ENCODE measurements at places on chromosomes 5 and 9.

- no peak for DNase-seq
Observed at GRCh38 chr5:58451732-58452565, 7.9 kb downstream of the PLK2 start.

DNA sequence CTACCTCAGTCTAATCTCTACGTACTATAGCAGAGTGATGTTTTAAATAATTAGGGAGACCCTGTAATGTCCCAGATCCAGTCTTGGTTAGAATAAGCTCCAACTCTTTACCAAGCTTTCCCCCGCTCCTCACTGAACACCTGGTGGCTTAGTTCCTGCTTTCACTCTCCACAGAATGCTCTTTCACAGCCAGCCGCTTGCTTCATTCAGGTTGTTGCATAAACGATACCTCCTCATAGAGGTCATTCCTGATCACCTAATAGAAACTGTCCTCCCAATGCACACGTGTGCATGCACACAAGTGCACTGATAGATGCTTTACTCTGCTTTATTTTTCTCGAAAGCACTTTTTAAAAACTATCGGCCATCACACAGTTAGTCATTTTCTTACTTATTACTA lies 298.1 kb downstream of the TRPM3 start:
- DNase-seq: no peak

- peak; percentile 30 for DNase-seq
Observed at GRCh38 chr5:154238776-154239481, 48.4 kb downstream of the GALNT10 start.

GRCh38 chr5:91123901-91124300 lies 259.2 kb downstream of the ARRDC3 start:
- no peak for DNase-seq

GRCh38 chr5:28580616-28581015 lies 1542.2 kb upstream of the CDH9 start:
- DNase-seq: no peak

- DNase-seq: no peak
Observed at GRCh38 chr5:160979385-160979784, 127.4 kb upstream of the ATP10B start.

DNA sequence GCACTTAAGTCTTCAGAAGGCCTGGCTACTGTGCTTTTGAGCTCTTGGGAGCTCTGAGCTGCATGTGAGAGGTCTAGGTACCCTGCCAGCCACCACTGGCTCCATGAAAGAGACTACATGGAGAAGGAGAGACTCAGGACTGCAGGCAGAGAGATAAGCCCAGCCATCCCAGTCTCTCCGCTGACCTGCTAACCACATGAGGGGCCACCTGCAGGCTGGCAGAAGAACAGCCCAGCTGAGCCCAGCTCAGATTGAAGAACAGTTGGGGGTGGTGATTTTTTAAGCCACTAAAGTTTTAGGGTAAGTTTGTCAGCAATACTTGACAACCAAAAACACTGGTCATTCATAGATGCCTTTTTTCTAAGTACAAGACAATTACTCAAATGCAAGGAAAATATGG lies 205.0 kb upstream of the PRDM9 start:
- no peak for DNase-seq

GRCh38 chr9:108813951-108814601 lies 41.7 kb downstream of the ACTL7B start:
- DNase-seq: peak; percentile 56

- no peak for DNase-seq
Observed at GRCh38 chr5:21574438-21574837, 1278.7 kb downstream of the CDH12 start.

GRCh38 chr5:113172231-113172826 lies 195.7 kb downstream of the DCP2 start:
- DNase-seq: no peak

DNA sequence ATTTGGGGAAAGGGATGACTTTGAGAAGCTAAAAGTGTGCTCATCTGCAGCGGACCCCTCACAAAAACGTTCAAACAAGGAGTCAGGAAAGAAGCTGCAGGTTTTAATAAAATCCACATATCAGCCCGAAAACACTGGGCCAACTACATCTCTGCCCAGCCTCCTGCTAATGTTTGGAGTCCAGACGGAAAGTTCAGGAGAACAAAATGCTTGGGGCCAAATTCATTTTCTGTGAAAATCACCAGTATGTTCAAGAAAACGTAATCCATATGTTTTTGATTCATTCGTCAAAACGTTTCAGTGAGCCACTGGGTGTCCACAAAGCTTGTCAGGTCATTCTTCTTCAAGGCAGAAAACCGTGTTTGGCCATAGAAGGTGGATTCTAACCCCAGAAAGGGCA lies 87.5 kb upstream of the GAS1 start:
- no peak for DNase-seq

DNA sequence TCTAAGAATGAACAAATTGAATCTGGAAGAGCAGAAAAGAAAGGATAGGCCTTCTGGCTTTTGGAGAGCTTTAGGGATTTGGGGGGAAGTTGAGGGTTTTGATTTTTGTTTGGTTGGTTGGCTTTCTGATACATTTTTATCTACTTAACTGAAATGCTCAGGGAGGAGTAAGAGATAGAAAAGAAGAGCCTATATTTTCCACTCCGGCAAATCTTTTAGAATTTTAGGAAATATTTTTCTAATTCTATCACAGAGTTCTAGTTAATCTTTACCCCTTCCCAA lies 25.8 kb upstream of the FST start:
- DNase-seq: no peak

DNA sequence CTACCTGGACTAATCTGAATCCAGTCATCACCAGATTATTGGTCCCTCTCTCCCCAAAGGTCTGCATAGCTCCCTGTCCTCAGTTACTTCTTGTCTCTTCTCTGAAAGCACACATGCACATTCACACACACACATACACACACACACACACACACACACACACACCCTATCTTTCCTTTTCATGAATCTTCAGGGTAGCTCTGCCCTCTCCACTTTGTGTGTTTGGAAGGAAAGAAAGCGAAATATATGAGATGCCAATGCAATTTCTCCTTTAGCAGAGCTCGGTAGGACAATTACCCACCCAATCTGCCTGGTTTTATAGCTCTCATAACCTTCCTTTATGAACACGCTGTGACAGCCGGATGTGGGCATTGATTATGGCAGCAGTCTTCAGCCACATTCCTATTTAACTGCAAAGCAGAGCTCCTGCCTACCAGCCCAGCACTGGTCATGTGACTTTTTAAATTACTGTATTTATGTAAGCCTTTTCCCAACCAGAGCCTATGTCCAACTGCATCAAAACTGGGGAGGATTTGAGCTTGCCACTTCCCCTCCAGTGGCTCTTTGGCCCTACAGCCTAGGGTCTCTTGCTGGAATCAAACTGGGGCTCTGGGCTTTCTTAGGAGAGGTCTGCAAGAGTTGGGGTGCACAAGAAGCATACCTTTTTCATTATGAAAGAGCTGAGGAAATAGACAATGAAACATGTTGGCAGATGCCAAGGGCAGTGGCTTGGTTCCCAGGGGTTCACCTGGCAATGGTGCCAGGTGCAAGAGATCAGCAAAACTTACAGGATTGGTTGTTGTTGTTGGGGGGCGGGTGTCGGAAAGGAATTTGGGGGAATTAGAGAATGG lies 20.8 kb upstream of the MATR3 start:
- DNase-seq: no peak

- no peak for DNase-seq
Observed at GRCh38 chr9:90061187-90061586, 456.4 kb downstream of the GADD45G start.

GRCh38 chr5:172223901-172224873 lies 30.2 kb downstream of the EFCAB9 start:
- DNase-seq: no peak

DNA sequence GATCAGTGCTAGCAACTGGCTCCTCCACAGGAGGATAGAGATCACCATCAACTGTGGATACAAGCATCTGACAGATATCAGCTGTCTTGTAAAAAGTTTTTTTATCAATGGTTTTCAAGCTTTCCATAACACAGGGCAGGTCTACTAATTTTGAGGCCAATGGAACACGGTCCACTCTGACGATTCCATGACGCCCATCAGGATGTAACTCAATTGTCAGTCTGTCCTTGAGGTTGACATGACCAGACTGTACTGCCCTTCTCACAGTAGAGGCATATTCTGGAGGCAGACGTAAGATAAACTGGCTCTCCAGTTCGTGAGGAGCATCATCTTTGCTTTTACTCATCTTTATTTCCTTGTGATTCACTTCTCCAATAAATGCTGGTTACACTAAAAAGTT lies 885 bp downstream of the TAF7 start:
- DNase-seq: no peak

GRCh38 chr9:13823026-13823425 lies 490.9 kb downstream of the NFIB start:
- DNase-seq: no peak

- no peak for DNase-seq
Observed at GRCh38 chr5:81782811-81783210, 31.9 kb upstream of the SSBP2 start.

DNA sequence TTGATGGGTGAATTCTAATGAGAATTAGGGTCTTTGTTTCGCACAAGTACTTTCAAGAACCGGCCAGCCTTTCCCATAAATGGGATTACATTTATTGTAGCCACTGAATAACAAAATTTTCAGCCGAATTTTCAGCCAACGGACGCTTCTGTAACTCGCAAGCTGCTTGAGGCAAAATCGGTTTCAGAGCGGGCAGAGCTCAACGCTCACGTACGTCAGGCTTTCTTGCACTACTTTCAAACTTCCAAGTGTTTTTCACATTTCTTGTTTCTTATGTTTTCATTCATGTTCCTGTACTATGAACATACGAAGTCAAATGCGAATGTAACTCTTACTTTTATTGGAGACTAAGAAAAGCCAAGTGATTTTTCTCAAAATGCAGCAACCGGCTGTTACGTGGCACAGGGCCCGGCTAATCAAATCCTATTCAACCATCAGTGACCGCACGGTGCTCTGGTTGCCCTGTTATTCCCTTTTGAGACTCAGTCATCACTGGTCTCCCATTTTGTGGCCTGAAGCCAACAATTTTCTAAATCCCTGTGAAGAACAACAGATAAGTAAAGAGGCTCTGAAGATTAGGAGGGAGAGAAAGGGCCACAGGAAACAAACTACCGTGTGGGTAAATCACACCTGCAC lies 68.5 kb downstream of the SLC28A3 start:
- no peak for DNase-seq

- DNase-seq: no peak
Observed at GRCh38 chr5:15968993-15969392, 210.6 kb downstream of the MARCHF11 start.

DNA sequence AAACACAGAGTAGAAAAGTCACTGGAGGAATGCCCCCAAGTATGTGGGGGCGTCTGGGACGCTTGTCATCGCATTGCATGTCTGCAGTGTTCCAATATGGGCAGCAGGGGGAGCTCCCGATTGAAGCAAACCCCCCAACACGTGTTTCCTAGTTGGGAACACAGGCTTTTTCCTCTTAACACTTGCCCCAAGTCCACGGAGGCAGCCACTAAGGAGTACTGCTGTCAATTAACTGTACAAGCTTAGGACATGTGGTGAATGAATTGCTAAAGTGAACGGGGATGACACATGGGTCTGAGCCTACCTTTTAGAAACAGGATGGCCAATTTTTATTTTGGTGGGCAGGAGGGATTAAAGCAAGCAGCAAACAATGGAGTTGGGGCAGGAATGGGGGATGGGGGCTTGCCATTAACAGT lies 2.2 kb downstream of the GABRB2 start:
- peak; percentile 70 for DNase-seq

GRCh38 chr5:156560002-156560401 lies 233.0 kb downstream of the SGCD start:
- DNase-seq: no peak

DNA sequence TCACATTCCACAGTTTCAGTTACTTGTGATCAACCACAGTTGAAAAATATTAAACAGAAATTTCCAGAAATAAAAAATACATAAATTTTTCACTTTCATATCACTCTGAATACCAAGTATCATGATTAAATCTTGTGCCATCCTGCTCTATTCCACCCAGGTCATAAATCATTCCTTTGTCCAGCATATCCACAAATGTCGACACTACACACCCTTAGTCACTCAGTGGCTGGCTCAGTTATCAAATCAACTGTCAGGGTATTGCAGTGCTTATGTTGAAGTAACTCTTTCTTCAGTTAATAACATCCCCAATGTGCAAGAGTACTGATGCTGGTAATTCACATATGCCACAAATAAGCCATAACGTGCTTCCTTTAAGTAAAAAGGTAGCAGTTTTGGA lies 115.7 kb downstream of the FBXL17 start:
- no peak for DNase-seq

DNA sequence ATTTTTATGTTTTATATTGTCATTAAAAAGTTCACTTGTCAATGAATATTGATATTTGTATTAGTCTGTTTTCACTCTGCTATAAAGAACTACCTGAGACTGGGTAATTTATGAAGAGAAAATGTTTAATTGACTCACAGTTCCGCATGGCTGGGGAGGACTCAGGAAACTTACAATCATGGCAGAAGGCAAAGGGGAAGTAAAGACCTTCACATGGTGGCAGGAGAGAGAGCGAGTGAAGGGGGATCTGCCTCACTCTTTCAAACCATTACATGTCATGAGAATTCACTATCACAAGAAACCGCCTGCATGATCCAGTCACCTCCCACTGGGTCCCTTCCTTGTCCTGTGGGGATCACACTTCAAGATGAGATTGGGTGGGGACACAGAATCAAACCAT lies 27.4 kb downstream of the SRD5A1 start:
- DNase-seq: no peak

DNA sequence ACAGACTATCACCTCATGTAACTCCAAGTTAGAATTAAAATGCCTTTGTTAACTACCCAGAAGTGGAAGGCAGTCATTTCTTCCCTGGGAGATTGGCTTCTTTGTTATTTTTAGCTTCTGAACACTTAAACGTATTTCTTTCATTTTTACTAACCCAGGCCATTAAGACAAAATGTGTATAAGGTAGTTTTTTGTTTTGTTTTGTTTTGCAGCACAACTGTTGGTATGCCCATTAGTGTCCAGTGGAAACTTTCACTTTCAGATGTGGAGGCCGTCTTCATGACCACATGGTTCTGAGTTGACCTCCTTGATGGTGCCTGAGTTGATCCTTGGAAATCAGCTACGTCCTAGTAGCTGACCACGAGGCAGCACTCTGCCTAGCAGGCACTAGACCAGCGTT lies 264.6 kb upstream of the ZNF608 start:
- DNase-seq: no peak

DNA sequence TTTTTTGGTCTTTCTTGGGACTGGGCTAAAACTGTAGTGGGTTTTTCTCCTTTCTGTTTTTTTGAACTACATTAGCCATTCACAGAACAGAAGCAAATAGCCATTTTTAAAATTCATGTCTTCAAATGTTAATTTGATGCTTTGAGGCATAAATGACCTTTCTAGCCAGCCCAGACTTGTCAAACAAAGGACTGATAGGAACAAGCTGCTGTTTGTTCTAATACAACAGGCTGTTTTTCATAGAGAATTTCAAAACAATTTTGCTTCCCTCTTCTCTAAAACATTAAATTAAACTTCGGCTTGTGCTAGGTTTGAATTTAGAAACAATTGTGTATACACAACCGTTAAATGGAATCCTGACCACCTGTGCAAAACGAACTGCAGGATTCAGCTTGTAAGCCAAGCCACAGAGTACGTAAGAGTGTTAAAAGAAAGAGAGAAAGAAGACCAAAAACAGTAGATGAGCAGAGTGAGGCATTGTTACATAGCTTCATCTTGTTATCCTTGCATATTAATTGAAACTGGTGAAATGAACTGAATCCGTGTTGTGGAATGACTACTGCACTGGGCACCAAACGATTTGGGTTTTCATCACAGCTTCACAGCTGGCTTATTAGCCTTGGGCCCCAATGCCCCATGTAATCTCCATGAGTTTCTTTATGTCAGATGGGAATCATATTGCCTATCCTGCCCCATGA lies 100.0 kb downstream of the ZSWIM6 start:
- DNase-seq: no peak

GRCh38 chr5:168142402-168142801 lies 149.0 kb upstream of the WWC1 start:
- DNase-seq: no peak

All from ELF-1 (cell line).